Small intestine (tissue), 16 donors: ENCODE measurements at places on chromosomes 11 and 22. TPM values are rescaled to one million over a fixed set of nuclear protein-coding genes. Genes with fewer than 3 reads are reported as not detected.

DNA sequence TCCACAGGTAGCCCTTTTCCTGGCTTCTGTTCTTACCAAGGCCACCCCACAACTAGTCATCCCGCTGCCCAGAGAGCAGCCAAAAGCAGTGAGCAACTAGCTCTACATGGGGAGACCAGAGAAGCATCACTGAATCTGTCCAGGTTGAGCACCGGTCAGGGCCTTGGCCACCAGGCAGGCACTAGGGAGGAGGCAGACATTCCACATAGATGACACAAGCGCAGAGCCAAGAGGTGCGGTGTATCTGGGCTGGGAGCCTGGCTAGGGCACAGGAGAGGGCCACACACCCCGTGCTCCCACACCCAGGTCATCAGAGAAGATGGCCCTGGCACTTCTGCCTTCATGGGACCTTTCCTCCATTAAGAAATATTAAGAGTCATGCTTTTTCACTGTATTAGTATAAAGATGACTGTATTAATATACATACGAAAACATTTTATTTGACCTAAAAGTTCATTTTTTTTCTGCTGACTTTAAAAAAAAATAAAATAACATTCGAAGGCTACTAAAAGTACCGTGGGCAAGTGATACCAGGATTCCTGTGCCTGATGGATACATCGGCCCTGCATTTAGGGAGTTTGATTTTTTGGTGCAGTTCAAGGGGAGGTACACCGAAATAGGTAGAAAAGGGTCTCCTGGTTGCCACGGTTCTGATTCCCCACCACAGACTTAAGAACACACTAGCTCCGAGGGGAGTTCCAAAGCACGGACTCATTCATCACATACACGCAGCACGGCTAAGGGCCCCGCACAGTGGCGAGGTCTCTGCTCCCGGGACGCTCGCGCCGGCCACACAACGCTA lies 1.2 kb downstream of the DGCR2 start:
- peak overlapping the region; percentile 81 for H3K4me3 ChIP-seq
- peaks cover 13% of the 10 kb centered on the region for H3K4me1 ChIP-seq
- no peaks in the 10 kb centered on the region for H3K27me3 ChIP-seq
- peak overlapping the region; percentile 96 for H3K27ac ChIP-seq
- peak; percentile 76 for DNase-seq
- H3K36me3 ChIP-seq, result peaks cover 31% of the 10 kb centered on the region

- no peak overlapping the region for H3K27ac ChIP-seq
- peaks cover 42% of the 10 kb centered on the region for H3K27me3 ChIP-seq
- peak overlapping the region; percentile 24 for H3K4me3 ChIP-seq
- no peak for DNase-seq
These were observed 133.1 kb upstream of the HSD17B12 start for GRCh38 chr11:43547430-43547831.

DNA sequence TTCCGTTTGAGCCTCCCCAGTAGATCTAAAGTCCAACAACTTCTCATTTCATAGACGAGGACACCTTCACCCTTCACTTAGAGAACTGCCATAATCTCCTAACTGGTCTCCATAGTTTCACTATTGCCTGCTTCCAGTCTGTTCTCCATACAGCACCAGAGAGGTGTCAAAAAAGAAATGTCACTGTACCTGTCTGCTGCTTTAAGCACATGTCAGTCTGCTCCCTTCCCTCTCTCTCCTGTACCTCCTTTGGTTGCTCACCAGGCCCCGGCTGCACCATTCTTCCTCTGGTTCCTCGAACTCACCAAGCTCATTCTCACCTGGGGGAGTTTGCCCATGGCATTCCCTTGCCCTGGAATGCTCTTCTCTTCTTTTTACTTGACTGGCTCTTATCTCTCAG lies 75.8 kb downstream of the NAV2 start:
- no peak for DNase-seq
- H3K4me1 ChIP-seq, result peaks cover 20% of the 10 kb centered on the region
- no peak overlapping the region for H3K4me3 ChIP-seq
- no peaks in the 10 kb centered on the region for H3K27me3 ChIP-seq

- H3K27me3 ChIP-seq, result no peaks in the 10 kb centered on the region
- no peak overlapping the region for H3K27ac ChIP-seq
- no peak overlapping the region for H3K4me3 ChIP-seq
- H3K4me1 ChIP-seq, result no peaks in the 10 kb centered on the region
These were observed 13.8 kb upstream of the AMOTL1 start for GRCh38 chr11:94754335-94754734.

- DNase-seq, result peak; percentile 83
- no peaks in the 10 kb centered on the region for H3K36me3 ChIP-seq
- H3K27me3 ChIP-seq, result no peaks in the 10 kb centered on the region
These were observed 16.0 kb downstream of the TRPM5 start for GRCh38 chr11:2428322-2428795.

DNA sequence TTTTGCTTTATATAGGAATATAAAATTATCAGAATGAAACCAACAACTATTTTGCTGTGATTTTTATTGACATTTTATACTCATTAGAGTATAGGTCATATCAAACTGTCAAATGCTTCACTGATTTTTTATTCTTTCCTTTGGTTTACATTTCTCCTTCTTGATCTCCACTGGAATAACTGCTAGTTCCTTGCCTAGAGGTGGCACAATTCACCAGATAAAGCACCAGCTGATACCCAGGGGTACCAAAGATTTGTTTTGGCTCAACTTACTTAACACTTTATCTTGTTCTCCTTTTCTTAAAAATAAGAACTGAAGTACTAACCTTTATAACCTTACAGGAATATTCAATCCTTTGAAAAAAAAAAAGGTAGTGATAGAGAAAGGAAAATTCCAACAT lies 725.1 kb upstream of the CHORDC1 start:
- no peak overlapping the region for H3K27ac ChIP-seq
- DNase-seq, result no peak
- H3K27me3 ChIP-seq, result no peaks in the 10 kb centered on the region
- H3K4me3 ChIP-seq, result no peak overlapping the region
- H3K36me3 ChIP-seq, result no peaks in the 10 kb centered on the region

GRCh38 chr11:134818516-134818915 lies 406.5 kb upstream of the B3GAT1 start:
- no peak overlapping the region for H3K27ac ChIP-seq
- peaks cover 3% of the 10 kb centered on the region for H3K27me3 ChIP-seq
- peak; percentile 74 for DNase-seq

DNA sequence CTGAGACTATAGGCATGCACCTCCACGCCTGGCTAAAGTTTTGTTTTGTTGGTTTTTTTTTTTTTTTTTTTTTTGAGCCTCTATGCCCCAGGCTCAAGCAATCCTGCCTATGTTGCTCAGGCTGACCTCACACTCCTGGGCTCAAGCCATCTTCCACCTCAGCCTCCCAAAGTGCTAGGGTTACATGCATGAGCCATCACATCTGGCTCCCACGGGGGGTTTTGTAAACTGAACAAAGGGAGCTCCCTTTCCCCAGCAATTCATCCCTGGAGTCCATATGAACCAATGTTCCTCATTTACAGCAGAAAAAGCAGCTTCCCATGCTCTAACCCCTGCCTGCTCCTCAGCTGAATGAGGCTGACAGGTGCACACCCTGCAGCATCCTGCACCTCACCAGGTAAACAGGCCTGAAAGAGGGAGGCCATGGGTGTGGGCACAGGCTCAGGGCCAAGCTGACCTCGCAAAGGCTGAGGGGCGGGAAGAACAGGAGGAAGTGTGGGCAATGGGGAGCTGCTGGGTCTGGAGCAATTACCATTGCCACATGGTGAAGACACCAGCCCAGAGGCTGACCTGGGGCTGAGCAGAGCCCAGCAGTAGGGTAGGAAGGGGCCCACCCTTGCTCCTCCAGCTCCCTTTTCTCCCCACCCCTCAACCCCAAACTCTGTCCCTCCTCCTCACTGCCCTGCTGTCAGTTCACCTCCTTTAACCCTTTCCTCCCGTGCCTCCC lies 58.2 kb downstream of the RBX1 start:
- H3K4me3 ChIP-seq, result no peak overlapping the region
- H3K36me3 ChIP-seq, result no peaks in the 10 kb centered on the region
- H3K4me1 ChIP-seq, result no peaks in the 10 kb centered on the region
- H3K27ac ChIP-seq, result no peak overlapping the region

GRCh38 chr11:11636671-11637070 lies 14.9 kb upstream of the GALNT18 start:
- H3K27ac ChIP-seq, result no peak overlapping the region
- no peaks in the 10 kb centered on the region for H3K27me3 ChIP-seq
- no peaks in the 10 kb centered on the region for H3K4me1 ChIP-seq
- DNase-seq, result no peak

GRCh38 chr22:31980628-31981027 lies 36.3 kb downstream of the YWHAH start:
- H3K4me1 ChIP-seq, result peaks cover 37% of the 10 kb centered on the region
- H3K36me3 ChIP-seq, result no peaks in the 10 kb centered on the region
- H3K4me3 ChIP-seq, result no peak overlapping the region
- no peaks in the 10 kb centered on the region for H3K27me3 ChIP-seq

- no peaks in the 10 kb centered on the region for H3K36me3 ChIP-seq
- no peaks in the 10 kb centered on the region for H3K27me3 ChIP-seq
- DNase-seq, result peak; percentile 5
- peaks cover 3% of the 10 kb centered on the region for H3K4me1 ChIP-seq
- no peak overlapping the region for H3K4me3 ChIP-seq
- no peak overlapping the region for H3K27ac ChIP-seq
These were observed 22.0 kb upstream of the MYRF start for GRCh38 chr11:61730240-61730994.

- no peaks in the 10 kb centered on the region for H3K27me3 ChIP-seq
- H3K4me3 ChIP-seq, result no peak overlapping the region
- peaks cover 15% of the 10 kb centered on the region for H3K36me3 ChIP-seq
- no peak for DNase-seq
- H3K4me1 ChIP-seq, result no peaks in the 10 kb centered on the region
These were observed 7.6 kb upstream of the CHADL start for GRCh38 chr22:41248314-41248713.

- H3K27ac ChIP-seq, result no peak overlapping the region
- H3K4me1 ChIP-seq, result no peaks in the 10 kb centered on the region
- no peak for DNase-seq
- no peaks in the 10 kb centered on the region for H3K36me3 ChIP-seq
These were observed 17.3 kb upstream of the SYT8 start for GRCh38 chr11:1817511-1817910.

DNA sequence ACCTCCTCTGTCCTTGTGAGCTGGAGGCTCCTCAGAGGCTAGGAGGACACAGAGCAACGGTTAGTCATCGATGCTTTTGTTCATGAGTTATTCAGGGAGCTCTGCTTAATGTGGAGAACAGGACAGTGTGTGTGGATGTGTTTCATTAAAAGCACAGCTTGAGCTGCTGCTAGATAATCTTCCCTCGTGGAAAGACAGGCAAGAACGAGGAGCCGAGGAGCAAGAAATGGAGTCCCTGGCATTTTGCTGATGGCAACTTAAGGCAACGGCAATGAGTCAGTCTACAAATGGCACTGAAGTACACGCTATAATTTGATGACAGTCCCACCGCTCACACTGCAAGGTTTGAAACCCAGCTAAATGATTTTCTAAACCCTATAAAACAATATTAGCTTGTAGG lies 106.2 kb downstream of the IGLL1 start:
- no peaks in the 10 kb centered on the region for H3K27me3 ChIP-seq
- no peak overlapping the region for H3K27ac ChIP-seq
- no peaks in the 10 kb centered on the region for H3K36me3 ChIP-seq
- no peak overlapping the region for H3K4me3 ChIP-seq

DNA sequence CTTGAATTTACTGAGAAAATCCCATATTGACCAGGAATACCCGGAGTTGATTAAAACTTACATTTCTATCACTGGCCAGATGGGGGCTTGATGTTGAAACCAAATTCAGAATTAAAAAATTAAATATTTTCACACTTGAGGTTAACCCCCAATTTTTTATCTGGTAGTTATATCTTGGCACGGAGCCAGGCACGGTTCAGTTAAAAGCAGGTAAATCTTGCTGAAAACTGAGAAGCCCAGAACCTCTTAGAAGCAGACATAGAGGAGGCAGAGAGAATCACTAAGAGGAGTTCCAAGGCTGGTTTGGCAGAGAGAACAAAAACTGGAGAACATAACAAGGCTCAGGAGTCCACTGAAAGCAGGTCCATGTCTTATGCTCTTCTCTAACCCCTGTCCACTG lies 77.7 kb downstream of the USP35 start:
- DNase-seq, result no peak
- no peaks in the 10 kb centered on the region for H3K4me1 ChIP-seq
- no peak overlapping the region for H3K27ac ChIP-seq
- H3K4me3 ChIP-seq, result no peak overlapping the region
- no peaks in the 10 kb centered on the region for H3K36me3 ChIP-seq

GRCh38 chr11:47062736-47063135 lies 113.9 kb downstream of the ARFGAP2 start:
- DNase-seq, result no peak
- H3K27ac ChIP-seq, result no peak overlapping the region
- no peaks in the 10 kb centered on the region for H3K36me3 ChIP-seq
- H3K27me3 ChIP-seq, result no peaks in the 10 kb centered on the region
- H3K4me1 ChIP-seq, result no peaks in the 10 kb centered on the region

- no peak for DNase-seq
- no peak overlapping the region for H3K27ac ChIP-seq
- no peak overlapping the region for H3K4me3 ChIP-seq
- no peaks in the 10 kb centered on the region for H3K27me3 ChIP-seq
- H3K4me1 ChIP-seq, result no peaks in the 10 kb centered on the region
- H3K36me3 ChIP-seq, result no peaks in the 10 kb centered on the region
These were observed 1.0 kb downstream of the LYVE1 start for GRCh38 chr11:10567446-10567845.

NXPE2 gene
- 0.54 TPM for polyA plus RNA-seq

RRP7A gene
- 14.5 TPM for polyA plus RNA-seq

PKP3 gene
- polyA plus RNA-seq, result 72.5 TPM

INS gene
- polyA plus RNA-seq, result 124 TPM

GLYAT gene
- polyA plus RNA-seq, result 14.0 TPM
